Adrenal gland (tissue), 19 donors: ENCODE measurements at places on chromosomes 5 and 9. TPM values are rescaled to one million over a fixed set of nuclear protein-coding genes. Genes with fewer than 3 reads are reported as not detected.

DNA sequence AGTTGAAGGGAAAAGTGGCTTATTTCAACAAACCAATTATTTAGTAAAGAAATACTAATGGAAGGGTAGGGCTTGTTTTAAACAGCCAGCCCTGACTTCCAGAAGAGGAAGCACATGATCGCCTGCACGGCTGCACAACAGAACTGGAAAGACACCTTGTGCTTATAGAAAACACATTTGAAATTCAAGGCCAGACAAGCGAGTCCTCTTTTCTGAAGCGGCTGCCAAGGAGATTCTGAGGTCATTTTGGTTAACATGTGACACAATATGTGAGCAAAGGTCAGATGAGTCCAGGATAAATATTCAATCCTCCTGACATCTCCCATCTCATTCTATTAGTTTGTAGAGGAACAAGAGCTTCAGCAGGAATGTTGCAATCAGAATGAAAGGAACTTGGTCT lies 461.4 kb upstream of the ST8SIA4 start:
- no peaks in the 10 kb centered on the region for H3K36me3 ChIP-seq
- no peak overlapping the region for H3K27ac ChIP-seq
- peak; percentile 68 for DNase-seq
- no peaks in the 10 kb centered on the region for H3K27me3 ChIP-seq

DNA sequence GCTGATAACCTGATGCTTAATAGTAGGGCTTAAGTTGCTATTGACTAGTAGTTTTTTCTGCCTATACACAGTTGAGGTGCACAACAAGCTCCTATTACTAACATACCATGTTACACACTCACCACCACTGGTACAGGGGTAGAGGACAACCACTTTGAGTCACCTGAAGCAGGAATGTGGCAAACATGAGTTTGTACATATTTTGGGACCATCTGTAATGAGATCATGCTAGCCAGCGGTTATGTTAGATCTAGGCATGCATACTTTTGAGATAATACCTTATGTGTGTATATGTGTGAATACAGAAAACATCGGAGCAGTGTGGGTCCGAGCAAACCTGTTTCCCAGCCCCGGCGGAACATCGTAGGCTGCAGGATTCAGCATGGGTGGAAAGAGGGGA lies 72.8 kb upstream of the NXNL2 start:
- no peak overlapping the region for H3K4me3 ChIP-seq
- no peak for DNase-seq
- H3K27me3 ChIP-seq, result no peaks in the 10 kb centered on the region

- no peaks in the 10 kb centered on the region for H3K4me1 ChIP-seq
- no peak for DNase-seq
- H3K36me3 ChIP-seq, result no peaks in the 10 kb centered on the region
- H3K27ac ChIP-seq, result no peak overlapping the region
- peaks cover 23% of the 10 kb centered on the region for H3K27me3 ChIP-seq
- H3K4me3 ChIP-seq, result no peak overlapping the region
Observed at GRCh38 chr9:135715056-135715595, 13.1 kb downstream of the KCNT1 start.

- H3K36me3 ChIP-seq, result no peaks in the 10 kb centered on the region
- DNase-seq, result no peak
Observed at GRCh38 chr5:10666531-10667299, 94.3 kb downstream of the DAP start.

MAMDC4 gene
- 1.3 TPM for total RNA-seq

DNA sequence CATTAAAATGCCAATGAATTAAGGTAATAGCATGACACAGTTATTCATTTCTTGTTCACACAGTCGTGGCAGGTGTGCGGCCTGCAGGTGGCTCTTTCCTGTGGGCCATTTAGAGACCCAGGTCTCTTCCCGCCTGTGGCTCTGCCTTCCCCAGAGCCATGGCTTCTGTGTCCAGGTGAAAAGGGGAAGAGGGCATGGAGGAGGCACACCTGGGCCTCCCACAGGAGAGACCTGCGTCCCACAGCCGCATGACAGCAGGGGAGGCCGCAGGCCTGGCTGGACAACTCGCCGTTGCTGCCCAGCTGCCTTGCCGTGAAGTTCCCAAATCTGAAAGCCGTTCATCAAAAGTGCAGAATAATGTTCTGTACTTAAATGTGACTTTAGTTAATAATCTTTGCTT lies 14.4 kb upstream of the PLEKHG4B start:
- H3K36me3 ChIP-seq, result no peaks in the 10 kb centered on the region
- no peak for DNase-seq
- no peak overlapping the region for H3K27ac ChIP-seq
- H3K4me1 ChIP-seq, result no peaks in the 10 kb centered on the region
- no peaks in the 10 kb centered on the region for H3K27me3 ChIP-seq

CDKN2B-AS1 gene
- total RNA-seq, result not detected

- no peak for DNase-seq
- no peak overlapping the region for H3K27ac ChIP-seq
- no peaks in the 10 kb centered on the region for H3K4me1 ChIP-seq
- no peak overlapping the region for H3K4me3 ChIP-seq
- H3K36me3 ChIP-seq, result no peaks in the 10 kb centered on the region
Observed at GRCh38 chr9:7196467-7196866, 438.7 kb downstream of the KDM4C start.

GRCh38 chr5:157487358-157487757 lies 27.3 kb downstream of the NIPAL4 start:
- no peaks in the 10 kb centered on the region for H3K27me3 ChIP-seq
- DNase-seq, result no peak
- H3K36me3 ChIP-seq, result no peaks in the 10 kb centered on the region
- no peaks in the 10 kb centered on the region for H3K4me1 ChIP-seq
- no peak overlapping the region for H3K4me3 ChIP-seq

DNA sequence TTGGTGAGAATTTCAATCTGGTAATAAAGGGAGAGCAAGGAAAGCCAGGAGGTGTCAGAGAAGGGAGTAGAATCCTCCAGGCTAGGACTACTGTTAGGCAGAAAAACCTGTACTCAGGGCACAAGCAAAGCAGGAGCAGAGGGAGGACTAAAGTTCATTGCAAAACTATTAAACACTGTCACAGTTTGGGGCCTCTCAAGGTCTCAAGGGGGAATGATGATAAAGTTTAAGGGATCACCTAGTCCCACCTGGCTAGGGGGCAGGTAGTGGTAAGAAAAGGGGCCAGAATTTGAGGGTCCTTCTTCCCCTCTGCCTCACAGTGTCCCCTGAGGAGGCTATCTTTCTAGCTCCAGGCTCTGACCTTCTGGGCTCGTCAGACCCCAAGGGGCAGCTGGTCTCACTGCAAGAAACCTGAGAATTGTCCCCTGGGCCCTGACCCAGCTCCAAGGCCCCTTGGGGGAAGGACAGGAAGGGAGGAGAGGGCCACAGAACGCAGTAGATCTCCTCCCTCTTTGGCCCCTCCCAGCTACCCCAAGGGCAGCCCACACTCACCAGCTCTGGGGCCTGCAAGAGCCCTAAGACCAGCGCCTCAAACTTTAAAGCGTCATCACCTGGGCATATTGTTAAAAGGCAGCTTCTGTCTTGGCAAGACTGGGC lies 974 bp downstream of the CCDC69 start:
- peak; percentile 67 for DNase-seq
- H3K27me3 ChIP-seq, result no peaks in the 10 kb centered on the region
- H3K4me3 ChIP-seq, result peak overlapping the region; percentile 39
- peaks cover 22% of the 10 kb centered on the region for H3K4me1 ChIP-seq
- no peaks in the 10 kb centered on the region for H3K36me3 ChIP-seq
- peak overlapping the region; percentile 92 for H3K27ac ChIP-seq

GRCh38 chr5:180602481-180603075 lies 11.3 kb upstream of the SCGB3A1 start:
- no peaks in the 10 kb centered on the region for H3K36me3 ChIP-seq
- H3K27me3 ChIP-seq, result no peaks in the 10 kb centered on the region
- no peak overlapping the region for H3K4me3 ChIP-seq
- no peaks in the 10 kb centered on the region for H3K4me1 ChIP-seq
- no peak overlapping the region for H3K27ac ChIP-seq
- no peak for DNase-seq

GRCh38 chr5:14476786-14477435 lies 104.7 kb upstream of the OTULINL start:
- no peak overlapping the region for H3K27ac ChIP-seq
- H3K36me3 ChIP-seq, result no peaks in the 10 kb centered on the region
- H3K4me1 ChIP-seq, result no peaks in the 10 kb centered on the region
- H3K27me3 ChIP-seq, result no peaks in the 10 kb centered on the region

BSPRY gene
- total RNA-seq, result 10.3 TPM

CLTB gene
- 129 TPM for total RNA-seq

HMCN2 gene
- total RNA-seq, result 0.34 TPM

GRCh38 chr5:126983874-126984266 lies 46.5 kb downstream of the MARCHF3 start:
- no peaks in the 10 kb centered on the region for H3K36me3 ChIP-seq
- H3K27me3 ChIP-seq, result no peaks in the 10 kb centered on the region
- no peak for DNase-seq
- no peak overlapping the region for H3K4me3 ChIP-seq
- H3K27ac ChIP-seq, result no peak overlapping the region

SEC24A gene
- total RNA-seq, result 19.2 TPM

GRCh38 chr5:152499814-152500535 lies 94.9 kb upstream of the NMUR2 start:
- H3K4me3 ChIP-seq, result no peak overlapping the region
- H3K36me3 ChIP-seq, result no peaks in the 10 kb centered on the region
- no peaks in the 10 kb centered on the region for H3K4me1 ChIP-seq
- no peaks in the 10 kb centered on the region for H3K27me3 ChIP-seq

DNA sequence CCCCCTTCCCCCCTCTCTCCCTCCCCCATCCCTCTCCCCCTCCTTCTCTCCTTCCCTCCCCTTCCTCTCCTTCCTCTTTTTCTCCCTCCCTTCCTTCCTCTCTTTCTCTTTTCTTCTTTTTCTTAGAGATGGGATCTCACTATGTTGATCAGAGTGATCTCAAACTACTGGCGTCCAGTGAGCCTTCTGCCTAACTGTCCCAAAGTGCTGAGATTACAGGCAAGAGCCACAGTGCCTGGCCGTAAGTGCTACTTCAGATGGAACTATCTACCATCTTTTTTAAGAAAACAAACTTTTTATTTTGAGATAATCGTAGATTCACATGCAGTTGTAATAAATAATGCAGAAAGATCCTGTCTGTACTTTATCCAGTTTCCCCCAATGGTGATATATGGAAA lies 6.3 kb downstream of the RCL1 start:
- DNase-seq, result no peak
- H3K27ac ChIP-seq, result no peak overlapping the region
- no peaks in the 10 kb centered on the region for H3K36me3 ChIP-seq
- H3K4me3 ChIP-seq, result no peak overlapping the region
- H3K4me1 ChIP-seq, result peaks cover 13% of the 10 kb centered on the region
- H3K27me3 ChIP-seq, result no peaks in the 10 kb centered on the region

CDK9 gene
- total RNA-seq, result 120 TPM

GRCh38 chr9:91750343-91750742 lies 199.7 kb downstream of the ROR2 start:
- no peak overlapping the region for H3K27ac ChIP-seq
- no peak for DNase-seq
- no peaks in the 10 kb centered on the region for H3K4me1 ChIP-seq
- no peaks in the 10 kb centered on the region for H3K36me3 ChIP-seq

PCDHGB1 gene
- total RNA-seq, result 3.4 TPM

IFNA5 gene
- total RNA-seq, result 0.72 TPM
